Activated CD4-positive, alpha-beta T cell treated with anti-CD3 and anti-CD28 coated beads, Interleukin-10, Interleukin-2, amounts not matched to agents 100 ng/mL and 50 ng/mL, durations not matched to agents 16 hours and 8 hours (primary cell): ENCODE measurements at places on chromosomes 16 and 17.

DNA sequence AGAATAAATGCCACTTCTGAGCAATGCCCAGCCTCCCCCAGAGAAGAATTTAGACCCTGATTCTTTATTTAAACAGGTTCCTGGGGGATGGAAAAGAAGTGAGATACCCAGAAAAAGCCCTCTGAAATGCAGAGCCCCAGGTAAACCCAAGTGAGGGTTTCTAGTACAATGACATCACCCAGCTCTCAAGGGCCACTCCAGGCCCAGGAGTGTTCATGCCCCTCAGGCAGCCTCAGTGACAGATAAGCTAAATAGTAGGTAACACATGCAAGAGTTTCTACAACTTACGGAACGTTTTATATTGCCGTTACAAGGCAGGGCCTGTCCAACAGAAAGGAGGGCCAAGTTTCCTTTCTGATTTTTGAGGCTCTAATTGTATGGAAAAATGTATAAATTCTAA, 683.7 kb upstream of the SALL1 start:
- no peak for DNase-seq

DNA sequence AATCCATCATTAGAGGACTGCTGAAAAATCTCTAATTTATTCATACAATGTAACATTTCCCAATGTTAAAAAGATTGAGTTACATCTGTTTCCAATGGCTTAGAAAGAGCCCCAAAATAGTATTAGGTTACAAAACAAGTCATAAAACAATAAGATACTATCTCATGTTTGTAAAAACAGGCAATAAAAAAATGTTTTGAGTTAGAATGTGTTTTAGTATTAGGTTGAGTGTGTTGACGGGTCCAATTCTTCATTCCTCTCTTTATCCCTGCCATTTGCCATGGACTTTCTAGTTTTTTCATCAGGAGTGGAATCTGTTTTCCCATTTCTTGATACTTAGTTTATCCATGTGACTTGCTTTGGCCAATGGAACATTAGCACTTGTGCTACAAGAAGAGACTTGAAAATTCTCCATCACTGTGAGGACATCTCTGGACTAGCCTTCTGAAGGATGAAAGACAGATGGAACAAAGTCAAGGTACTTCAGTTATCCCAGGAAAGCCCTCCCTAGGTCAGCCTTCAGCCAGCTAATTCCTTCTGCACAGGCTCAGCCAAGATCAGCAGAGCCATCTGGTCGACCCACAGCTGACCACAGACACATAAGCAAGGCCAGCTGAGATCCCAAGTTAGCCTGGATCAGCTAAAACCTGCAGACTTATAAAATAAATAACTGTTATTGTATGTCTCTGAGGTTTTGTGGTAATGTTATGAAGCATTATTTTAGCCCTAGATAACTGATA, 83.3 kb downstream of the HS3ST3A1 start:
- no peak for DNase-seq

DNA sequence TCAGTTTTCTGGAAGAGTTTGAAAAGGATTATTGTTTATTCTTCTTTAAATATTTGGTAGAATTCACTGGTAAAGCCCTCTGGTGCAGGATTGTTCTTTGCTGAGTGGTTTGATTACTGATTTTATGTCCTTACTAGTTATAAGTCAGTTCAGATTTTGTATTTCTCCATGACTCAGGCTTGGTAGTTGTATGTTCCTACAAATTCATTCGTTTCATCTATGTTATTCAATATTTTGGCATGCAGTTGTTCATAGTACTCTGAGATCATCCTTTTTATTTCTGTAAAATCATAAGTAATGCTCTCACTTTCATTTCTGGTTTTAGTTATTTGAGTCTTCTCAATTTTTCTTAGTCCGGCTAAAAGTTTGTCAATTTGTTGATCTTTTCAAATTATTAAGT, 58.1 kb upstream of the CRYM start:
- DNase-seq = no peak

DNA sequence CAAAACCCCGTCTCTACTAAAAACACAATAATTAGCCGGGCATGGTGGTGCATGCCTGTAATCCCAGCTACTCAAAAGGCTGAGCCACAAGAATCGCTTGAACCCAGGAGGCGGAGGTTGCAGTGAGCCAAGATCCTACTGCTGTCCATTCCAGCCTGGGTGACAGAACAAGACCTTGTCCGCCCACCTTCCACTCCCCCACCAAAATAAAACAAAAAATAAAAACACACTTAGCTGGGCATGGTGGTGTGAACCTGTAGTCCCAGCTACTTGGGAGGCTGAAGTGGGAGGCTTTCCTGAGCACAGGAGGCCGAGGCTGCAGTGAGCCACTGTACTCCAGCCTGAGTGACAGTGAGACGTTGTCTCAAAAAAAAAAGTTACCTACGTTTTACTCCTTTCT, 3.2 kb downstream of the PPM1E start:
- DNase-seq = no peak

DNA sequence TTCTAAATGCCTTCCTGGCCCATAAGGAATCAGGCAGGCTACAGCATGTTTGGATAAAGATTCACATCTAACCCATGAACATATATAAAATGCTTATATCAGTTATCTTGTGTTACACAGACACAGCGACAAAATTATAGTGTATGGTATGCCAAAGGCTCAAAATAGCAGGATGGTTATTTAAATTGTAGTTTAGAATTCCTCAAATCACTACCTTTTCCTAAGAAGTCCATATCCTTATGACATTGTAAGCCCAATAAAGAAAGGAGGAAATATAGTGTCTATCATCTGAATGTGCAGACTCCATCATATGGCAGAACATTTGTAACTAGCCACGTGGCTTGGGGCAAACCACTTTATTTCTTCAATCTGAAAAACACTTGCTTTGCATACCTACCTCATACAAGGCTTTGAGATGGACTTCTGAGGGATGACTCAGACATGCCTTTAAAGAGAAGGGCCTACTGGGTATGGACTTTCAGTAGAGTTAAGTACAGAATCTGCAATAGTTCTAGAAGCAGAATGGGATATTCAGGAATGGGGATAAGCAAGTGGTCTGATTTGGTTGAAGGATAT, 12.1 kb upstream of the DHX8 start:
- DNase-seq = no peak

DNA sequence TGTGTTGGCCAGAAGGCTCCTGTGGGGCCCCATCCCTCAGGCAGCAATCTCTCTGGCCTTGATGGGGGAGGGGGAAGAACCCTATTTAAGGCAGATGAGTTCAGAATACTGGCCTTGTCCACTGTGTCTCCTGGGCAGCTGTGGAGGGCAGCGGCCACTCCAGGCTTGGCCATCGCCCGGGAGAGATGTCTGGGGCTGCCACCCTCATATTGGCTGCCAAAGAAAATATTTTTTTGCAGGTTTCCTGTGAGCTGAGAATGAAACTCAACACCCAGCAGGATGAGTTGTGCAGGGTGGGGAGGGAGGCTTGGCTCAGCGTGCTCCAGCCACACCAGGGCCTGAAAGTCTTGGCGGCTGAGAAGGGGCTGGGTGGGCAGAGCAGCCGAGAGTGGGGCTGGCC, 14.4 kb upstream of the TIMP2 start:
- no peak for DNase-seq

DNA sequence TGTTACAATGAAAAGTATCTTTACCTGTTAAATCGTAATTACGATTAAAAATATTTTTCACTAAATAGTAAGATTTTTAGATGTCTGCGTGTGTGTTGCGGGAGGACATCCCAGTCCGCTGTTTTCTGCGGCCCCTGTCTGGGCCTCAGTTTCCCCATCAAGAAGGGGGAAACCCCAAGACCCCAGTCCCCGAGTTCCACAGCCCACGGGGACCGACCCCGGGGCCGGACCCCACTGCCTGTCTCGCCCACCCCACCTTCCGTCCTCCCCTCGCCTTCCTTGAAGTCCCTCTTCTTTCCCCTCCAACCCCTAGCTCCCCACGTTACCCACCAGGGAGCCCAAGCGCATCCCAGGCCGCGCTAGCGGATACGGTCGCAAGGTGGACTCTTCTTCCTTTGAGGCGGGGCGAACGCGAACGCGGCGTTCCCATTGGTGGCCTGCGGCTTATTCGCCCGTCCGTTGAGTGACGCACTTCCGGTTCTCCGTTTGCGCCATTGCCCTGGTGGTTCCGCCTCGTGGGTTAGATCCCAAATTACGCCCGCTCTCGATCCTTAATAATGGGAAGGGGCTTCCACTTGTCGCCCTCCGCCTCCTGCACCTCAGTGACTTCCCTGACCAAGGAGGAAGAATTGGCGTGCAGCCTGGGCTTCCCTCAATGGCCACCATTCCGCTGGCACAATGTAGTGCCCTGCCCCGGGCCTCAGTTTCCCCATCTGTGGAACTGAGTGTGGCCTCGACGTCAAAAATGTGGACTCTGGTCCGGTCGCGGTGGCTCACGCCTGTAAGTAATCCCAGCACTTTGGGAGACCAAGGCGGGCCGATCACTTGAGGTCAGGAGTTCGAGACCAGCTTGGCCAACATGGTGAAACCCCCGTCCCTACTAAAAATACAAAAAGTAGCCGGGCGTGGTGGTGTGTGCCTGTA, at the start of gene NSMCE1:
Gene NSMCE1 (minus strand): TSS at position 397 of the 924 bp plus-strand sequence. CDS start 11,202 bp downstream, outside the sequence.
- peak; percentile 98 for DNase-seq

DNA sequence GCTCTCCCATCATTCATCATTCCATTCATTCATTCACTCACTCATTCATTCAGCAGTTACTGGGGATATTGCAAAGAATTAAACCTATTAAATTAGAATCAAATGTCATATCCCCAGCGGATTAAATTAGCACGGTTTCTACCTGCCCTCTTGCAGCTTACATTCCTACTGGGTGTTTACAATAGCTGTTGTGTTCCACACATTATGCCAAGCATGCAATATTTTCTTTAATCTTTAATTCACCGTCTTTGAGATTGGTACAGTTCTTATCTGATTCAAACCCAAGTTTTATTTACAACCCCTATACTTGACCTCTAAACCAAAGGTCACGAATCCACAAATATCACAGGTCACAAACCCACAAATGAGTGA, 727 bp upstream of the USP31 start:
- DNase-seq = no peak

- DNase-seq = no peak
Measured at GRCh38 chr16:86211265-86211664, 299.1 kb upstream of the FOXF1 start.

DNA sequence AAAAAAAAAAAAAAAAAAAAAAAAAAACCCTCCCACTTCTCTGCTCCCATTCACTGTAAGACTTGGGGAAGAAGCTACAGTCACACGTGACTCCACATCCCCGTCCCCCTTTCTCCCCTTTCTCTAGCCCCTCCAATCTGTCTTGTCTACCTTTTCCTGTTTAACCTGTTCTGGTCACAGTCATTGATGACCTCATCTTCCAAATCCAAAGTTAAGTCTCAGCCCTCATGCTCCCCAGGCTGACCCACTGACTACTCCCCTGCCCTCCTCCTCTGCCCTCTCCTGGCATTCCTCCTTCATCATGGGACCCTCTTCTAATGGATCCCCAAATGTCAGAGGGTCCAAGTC, 1.6 kb upstream of the CDH5 start:
- DNase-seq = no peak

- DNase-seq = no peak
Measured at GRCh38 chr17:19347323-19348080, 15.0 kb downstream of the B9D1 start.

GRCh38 chr16:67260426-67261063, 11.8 kb downstream of the SLC9A5 start:
- DNase-seq = peak; percentile 57
